ENCODE measurements at places on chromosomes 5 and 9.

DNA sequence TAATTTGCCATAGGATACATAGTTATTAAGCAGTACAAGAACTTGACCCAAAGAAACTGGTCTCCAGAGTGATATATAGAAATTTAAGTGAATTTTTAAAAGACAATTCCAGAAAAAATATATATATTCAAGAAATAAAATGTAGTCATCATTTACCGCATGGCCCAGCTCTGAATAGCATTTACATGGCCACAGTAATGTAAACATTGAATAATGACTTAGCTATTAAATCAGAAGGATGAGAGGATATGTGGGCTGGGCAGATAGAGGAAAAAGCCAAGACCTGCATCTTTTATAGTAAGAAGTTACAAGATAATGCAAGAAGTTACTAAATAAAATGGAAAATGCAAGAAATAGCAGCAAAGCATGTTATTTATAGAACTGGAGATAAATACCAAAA is 405.2 kb upstream of the WWC1 start:
- DNase-seq = no peak

- peak; percentile 65 for DNase-seq
These were observed 691.8 kb downstream of the MTRR start for GRCh38 chr5:8560776-8561175.

- no peak for DNase-seq
These were observed 158.1 kb downstream of the LPAR1 start for GRCh38 chr9:110880189-110880588.

GRCh38 chr9:122200960-122201595 is 27.7 kb downstream of the LHX6 start:
- DNase-seq = no peak

DNA sequence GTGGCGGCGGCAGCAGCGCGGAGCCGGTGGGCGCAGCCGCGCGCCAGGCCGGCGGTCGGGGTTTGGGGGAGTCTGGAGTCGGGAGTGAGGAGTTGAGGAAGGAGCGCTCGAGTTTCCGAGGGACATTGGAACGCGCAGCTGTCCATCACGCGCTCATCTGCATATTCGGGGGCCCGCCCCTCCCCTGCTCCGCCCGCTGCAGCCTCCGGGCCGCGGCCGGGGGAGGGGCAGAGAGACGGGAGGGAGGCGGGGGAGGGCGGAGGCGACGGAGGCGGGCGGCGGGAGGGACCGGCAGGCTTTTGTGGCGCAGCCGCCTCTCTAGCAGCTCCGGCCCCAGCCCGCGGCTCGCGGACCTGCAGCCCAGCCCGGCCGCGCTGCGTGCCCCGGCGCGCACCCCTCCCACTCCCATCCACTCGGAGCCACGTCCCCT is at the start of gene IRX2:
TSS of gene IRX2 (minus strand) at position 86 of the 430 bp plus-strand sequence. CDS start 264 bp downstream, outside the sequence.
- DNase-seq = no peak

DNA sequence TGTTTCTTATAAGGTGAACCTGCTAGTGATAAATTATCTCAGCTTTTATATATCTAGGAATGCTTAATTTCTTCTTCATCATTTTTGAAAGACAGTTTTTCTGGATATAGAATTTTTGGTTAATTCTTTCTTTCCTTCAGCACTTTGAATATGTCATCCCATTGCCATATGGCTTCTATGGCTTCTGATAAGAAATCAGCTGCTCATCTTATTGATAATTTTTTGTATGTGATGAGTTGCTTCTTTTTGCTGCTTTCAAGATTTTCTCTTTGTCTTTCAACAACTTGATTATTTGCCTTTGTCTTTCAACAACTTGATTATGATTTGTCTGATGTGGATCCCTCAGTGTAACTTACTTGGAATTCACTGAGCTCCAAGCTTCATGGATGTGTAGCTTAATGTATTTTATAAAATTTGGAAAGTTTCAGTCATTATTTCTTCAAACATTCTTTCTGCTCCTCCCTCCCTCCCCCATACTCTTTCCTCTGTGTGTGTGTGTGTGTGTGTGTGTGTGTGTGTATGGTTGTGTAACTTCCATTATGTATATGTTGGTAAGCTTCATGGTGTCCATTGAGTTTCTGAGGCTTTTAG is 243.9 kb downstream of the TLE1 start:
- DNase-seq = no peak

DNA sequence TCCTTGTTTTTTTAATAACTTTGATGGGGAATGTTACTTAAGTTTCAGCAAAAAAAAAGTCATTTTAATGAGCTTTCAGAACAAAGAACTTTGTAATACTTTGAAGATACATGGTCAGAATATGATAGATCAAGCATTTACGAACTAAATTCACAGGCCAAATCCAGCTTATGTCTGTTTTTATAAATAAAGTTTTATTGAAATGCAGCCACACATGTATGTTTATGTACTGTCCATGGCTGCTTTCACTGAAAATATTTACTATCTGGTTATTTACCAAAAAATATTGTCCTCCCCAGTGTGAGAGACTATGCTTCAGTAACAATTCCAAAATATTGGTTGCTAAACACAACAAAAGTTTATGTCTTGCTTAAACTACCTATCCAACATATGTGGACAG is 366.7 kb downstream of the PIK3R1 start:
- no peak for DNase-seq

All from spinal cord (tissue), 10 donors.